CD8-positive, alpha-beta T cell (primary cell): ENCODE measurements at places on chromosomes 7 and 10.

DNA sequence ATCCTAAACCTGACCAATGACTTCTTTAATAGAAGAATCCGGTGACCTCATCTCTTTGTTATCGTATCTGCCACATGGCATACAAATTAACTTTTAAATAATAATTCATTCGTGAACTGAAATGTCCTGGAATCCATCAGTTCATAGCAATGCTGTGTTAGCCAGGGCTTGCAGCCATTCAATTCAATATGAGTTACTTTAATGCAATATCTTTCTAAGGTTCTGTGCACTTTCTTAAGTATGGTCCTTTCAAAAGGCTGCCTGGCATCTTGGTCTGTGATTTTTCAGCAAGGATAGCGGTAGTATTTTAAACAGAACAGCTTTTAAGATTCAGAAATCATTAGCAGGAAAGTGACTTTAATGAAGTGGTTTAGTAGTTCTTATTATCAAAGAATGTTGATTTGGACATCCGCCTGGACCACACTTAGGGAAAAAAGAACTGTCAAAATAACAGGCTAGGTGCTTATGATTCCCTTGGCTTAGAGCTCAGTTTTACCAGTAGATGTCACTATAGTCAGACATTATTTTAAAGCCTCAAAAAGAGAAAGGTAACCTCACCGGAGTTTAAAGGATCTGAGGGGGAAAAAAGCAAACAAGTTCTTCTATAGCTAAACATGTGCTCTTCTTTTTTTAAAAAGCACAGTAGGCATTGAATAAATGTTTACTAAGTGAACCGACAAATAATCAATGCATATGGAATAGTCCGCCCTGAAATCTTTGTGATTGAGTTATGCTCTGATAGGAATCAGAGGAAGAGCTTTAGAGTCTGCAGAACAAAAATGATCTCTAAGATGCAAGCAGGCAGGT is 22.7 kb downstream of the SLC35G1 start:
- DNase-seq = no peak

DNA sequence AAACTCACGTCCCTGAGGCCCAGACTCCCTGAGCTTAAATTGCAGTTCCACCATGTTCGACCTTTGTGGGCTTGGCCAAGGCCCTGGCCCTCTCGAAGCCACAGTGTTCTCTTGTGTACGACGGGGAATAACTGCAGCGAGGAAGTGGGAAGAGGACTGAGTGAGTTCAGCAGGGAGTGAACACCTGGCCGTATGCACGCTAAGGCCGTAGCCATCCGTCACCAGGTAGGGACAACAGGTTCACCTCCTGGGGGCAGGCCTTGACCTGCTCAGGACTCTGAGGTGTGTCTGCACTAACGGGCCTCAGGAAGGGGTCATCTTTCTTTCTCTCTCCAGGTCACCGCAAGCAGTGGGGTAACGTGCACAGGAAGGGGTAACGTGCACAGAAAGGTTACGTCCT is 67.2 kb upstream of the CTBP2 start:
- DNase-seq = no peak

DNA sequence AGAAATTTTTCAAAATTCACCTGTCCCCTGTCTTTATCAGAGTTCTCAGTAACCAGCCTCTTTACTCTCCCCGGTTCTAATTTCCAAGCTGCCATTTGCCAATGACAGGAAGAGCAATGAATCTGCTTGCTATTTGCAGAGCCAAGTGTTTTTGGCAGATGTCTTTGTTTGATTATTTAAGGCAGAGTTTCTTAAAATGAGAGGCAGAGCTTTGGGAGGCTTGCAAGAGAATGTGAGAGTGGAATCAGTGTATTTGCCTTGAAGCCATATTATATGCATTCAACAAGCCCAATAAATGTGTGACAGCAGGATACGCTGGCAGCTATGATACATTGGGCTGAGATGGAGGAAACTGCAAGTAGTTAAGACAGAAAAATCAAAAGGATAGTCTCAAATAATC is 196.5 kb downstream of the PHF14 start:
- no peak for DNase-seq

GRCh38 chr10:4902571-4903011 is 60.6 kb upstream of the AKR1C1 start:
- DNase-seq = no peak

DNA sequence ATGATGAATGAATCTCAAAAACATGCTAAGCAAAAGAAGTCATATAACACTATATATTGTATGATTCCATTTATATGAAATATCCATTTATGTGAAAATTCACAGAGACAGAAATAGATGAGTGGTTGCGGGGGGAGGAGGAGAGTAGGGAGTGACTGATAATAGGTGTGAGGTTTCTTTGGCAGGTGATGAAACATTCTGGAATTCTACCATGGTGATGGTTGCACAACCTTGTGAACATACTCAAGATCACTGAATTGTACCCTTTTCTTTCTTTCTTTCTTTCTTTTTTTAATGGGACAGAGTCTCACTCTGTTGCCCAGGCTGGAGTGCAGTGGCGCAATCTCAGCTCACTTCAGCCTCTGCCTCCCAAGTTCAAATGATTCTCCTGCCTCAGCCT is 10.7 kb downstream of the SVOPL start:
- DNase-seq = no peak

- DNase-seq = no peak
Observed at GRCh38 chr10:81680359-81680758, 194.6 kb upstream of the NRG3 start.

DNA sequence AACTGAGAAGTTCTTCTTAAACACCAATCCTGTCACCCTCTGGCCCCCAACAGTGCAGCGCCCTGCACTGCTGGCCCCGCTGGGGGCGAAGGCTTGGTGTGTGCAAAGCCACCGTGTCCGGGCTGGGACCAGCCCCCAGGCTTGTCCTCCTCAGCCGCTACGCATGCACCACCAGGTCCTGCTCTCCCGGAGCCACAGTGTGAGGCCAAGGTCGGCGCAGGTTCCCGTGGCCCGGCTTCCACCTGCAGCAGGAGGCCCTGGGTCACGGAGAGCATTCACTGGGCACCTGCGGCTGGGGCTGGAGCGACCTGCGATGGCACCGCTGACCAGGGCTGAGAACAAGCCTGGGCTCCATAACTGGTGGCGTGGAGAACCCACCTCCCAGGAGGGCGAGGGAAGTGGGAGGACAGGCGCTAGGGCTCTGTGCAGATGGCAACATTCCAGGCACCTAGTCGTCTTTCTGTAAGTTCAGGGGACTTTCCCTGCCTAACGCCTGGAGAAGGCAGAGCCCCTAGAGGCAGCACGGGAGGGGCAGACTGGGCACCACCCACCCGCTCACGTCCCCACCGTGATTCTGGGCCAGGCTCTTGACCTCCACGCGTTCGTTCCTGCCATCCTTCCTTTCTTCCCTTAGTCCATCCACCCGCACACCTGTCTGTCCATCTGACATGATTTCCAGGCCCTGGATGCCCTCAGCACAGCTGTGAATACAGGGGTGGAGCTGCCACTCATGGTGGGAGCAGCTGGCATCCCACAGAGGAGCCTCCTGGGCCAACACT is 271.6 kb downstream of the ELFN1 start:
- DNase-seq = no peak

- DNase-seq = no peak
Observed at GRCh38 chr7:154886591-154886990, 116.3 kb downstream of the PAXIP1 start.

GRCh38 chr7:120060281-120060680 is 212.7 kb upstream of the KCND2 start:
- DNase-seq = no peak

DNA sequence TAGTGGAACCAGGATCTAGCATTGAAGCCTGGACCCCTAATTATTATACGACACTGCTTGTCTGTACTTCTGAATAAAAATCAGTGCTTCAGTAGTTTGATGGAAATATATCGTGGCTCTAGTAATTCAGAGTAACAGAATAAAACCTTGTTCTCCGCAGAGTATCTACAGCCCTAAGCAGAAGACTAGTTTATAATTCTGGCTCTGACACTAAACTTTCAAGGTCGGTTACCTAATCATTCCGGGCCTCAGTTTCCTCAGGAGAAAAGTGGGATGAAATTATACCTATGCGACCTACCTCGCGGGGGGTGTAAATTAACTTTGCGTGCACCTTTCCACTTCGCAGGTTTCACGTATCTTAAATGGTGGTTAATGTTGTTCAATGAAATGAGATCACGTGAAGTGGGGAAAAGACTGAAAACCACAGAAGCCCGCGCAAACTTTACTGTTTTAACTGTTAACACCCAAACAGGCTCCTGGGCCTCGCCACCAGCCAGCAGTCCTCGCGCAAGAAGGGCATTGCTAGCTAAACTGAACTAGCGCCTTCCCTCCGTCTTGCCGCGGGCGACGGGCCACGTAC is 615 bp downstream of the THAP5 start:
- no peak for DNase-seq

- DNase-seq = no peak
Observed at GRCh38 chr7:16462431-16462889, 3.1 kb downstream of the SOSTDC1 start.

DNA sequence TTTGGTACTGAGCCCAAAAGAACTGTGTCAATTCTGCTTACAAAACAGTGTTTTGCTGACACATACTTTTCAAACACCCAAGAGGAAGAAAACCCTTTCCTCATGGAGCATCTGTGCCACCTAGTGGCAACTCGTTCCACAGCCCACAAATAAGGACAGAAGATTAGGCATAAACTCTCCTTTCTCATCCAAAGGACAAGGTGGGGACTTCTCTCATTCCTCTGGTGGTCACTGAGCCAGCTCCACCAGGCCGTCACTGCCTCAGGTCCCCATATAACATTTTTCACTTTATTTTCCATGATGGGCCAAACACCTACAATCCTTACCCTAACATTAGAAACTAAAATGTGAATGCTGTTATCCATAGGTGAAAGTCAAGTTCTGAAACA is 76.9 kb downstream of the RNF216 start:
- DNase-seq = peak; percentile 73

DNA sequence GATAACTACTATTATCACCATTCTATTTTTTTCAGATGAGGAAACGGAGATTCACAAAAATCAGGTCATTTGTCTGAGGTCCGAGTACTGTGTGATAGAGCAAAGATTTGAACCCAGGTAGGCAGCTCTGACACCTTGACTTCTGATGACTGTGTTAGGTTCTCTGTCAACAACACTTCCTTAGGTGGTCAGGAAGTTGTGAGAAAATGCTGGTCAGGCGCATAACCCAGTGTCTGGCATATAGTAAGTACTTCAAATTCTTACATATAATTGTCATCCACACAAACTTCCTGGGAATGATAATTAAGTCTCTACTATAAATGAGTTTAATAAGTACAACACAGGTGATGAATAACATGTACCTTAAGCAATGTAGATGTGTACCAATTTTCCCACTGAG is 381.5 kb downstream of the NEBL start:
- no peak for DNase-seq

- DNase-seq = no peak
Observed at GRCh38 chr7:47470567-47471357, 111.1 kb downstream of the TNS3 start.

DNA sequence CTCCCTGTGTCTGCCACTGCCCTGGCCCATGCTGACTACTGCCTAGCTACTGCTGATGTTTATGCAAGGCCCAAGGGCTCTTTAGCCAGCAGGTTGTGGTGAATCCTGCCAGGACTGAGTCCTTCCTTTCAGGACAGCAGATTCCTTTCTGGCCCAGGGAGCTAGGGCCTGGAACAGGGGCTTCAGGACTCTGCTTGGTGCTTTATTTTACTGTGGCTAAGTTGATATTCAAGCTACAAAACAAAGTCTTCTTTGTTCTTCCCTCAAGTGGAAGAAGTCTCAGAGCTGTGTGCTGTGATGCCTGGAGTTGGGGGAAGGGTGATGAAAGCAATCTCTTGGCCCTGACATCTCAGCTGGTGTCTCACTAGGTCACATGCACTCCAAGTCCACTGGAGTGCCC is 66.2 kb upstream of the NME8 start:
- no peak for DNase-seq

- DNase-seq = no peak
Observed at GRCh38 chr10:531541-531940, 157.9 kb downstream of the DIP2C start.

DNA sequence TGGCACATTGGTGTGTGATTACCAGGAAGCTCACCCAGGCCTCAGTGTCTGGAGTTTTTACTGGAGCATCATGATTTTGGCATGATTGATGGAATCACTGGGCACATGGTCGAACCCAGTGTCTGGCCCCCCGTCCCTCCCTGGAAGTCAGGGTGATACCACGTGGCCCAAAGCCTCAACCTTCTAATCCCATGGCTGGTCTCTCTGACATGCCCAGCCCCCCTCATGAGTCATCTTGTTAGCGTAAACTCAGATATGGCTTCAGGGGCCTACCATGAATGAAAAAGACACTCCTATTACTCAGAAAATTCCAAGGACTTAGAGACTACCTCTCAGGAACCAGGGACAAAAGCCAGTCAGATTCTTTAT is 109.3 kb downstream of the GRK5 start:
- no peak for DNase-seq

DNA sequence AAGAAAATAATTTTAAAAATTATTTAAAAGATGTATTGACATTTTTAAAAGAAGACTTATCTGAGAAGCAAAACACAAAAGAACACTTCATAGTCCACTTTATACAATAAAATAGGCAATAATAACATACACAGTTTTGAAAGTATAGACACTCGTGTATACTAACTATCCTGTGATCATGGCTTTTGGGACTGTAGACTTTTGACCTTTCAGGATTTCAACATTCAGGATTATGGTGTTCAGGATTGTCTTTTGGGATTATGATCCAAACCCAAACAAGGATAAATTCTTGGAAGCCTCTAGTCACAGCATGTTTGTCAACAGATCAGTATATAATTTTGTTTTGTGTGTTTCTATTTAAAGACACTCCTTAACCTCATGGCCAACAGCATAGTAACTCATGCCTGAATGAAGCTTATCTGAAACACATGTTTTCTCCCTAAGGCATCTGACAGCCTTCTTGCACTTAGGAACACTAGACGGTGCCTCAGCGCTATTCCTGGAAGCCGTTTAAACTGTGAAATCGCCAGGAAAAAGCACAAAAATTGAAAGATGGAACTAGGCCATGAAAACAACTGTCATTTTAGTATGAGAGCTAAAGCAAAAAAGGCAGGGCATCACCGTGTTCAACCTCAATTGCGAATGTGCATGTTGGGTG is 29.9 kb downstream of the GSAP start:
- no peak for DNase-seq

GRCh38 chr7:89780291-89780690 is 374.0 kb upstream of the STEAP1 start:
- no peak for DNase-seq
